Breast epithelium (tissue), 4 donors: ENCODE measurements at places on chromosomes 5 and 9.

DNA sequence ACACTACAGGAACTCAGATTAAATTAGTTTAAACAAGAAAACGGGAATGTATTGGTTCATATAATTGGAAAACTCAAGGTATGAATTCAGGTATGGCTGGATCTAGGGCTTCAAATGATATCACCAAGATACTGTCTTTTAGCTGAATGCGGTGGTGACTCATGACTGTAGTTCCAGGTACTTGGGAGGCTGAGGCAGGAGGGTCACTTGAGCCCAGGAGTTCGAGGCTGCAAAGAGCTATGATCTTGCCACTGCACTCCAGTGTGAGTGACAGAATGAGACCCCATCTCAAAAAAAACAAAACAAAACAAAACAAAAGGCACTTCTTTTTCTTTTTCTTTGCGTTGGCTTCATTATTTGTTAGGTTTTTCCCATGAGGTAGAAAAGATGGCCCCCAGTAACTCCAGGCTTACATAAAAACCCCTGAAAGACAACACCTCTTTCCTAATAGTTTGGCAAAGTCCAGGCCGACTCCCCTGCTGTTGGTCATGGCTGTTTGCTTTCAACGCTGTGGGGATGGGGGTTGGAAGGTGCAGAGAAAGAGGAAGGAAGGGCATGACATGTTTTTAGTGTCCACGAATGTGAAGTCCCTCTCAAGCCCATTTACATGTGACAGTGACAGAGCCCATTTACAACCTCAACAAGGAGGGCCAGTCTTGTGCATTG, 39.8 kb upstream of the CRB2 start:
- DNase-seq = no peak

DNA sequence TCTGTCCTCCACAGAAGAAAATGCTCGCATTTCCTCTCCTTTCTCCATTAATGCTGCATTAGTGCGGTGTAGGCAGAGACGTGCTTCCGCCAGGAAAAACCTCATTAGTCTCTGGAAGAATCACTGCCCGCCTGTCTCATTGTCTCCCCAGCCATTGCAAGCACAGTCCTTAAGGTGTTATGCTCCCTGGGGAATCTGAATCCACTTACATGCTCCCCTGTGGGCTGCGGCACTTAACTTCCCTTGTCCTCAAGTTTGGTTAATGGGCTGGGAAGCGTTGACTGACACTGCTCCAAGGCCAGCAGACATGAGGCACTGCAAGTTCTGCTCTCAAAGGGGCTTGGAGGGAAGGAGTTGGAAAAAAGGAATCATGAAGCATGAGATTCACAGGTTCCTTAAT, 41.6 kb downstream of the TARS1 start:
- no peak for DNase-seq

DNA sequence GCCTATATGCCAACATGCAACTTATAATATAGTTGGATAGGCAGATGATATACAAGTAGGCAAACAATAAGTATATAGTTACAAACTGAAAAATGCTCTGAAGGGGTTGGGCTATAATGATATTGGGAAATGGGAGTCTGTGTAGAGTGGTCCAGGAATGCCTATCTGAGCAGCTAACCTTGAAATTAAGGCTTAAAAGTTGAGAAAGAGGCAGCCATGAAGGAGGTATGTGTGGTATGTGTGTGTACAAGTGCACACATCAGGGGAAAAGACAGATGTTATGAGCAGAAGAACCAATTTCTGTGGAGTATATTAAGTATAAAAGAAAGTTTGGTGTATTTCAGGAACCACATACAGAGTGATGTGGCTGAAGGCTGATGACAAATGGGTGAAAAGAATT, 154.9 kb upstream of the PAPPA start:
- no peak for DNase-seq

- no peak for DNase-seq
Observed at GRCh38 chr5:143635146-143635752, 176.7 kb upstream of the HMHB1 start.

- no peak for DNase-seq
Observed at GRCh38 chr5:110019119-110019518, 329.4 kb downstream of the MAN2A1 start.

GRCh38 chr5:111278858-111279504, 54.8 kb downstream of the CAMK4 start:
- no peak for DNase-seq

- DNase-seq = peak; percentile 55
Observed at GRCh38 chr5:142716963-142717362, 31.1 kb upstream of the FGF1 start.

GRCh38 chr9:105038051-105038450, 110.1 kb upstream of the ABCA1 start:
- no peak for DNase-seq

GRCh38 chr5:623531-623930, 11.4 kb downstream of the CEP72 start:
- DNase-seq = no peak

GRCh38 chr5:101430551-101430950, 527.5 kb upstream of the ST8SIA4 start:
- DNase-seq = no peak

DNA sequence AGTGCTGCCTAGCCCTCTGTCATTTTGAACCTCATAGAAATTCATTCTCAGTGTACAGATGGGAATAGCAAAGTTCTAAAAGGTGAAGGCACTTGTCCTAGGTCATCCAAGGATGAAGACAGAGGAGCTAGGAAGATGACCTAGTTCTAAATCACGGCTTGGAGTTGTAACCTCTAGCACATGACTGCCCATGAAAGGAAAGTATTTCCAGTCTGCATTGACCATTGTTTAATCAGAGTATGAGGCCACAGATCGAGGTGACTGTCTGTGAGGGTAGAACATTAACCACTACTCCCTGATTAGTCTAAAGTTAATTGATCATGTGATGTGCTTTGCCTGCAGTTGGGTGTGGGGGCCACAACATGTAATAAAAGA, 674 bp upstream of the TNFSF15 start:
- DNase-seq = no peak

DNA sequence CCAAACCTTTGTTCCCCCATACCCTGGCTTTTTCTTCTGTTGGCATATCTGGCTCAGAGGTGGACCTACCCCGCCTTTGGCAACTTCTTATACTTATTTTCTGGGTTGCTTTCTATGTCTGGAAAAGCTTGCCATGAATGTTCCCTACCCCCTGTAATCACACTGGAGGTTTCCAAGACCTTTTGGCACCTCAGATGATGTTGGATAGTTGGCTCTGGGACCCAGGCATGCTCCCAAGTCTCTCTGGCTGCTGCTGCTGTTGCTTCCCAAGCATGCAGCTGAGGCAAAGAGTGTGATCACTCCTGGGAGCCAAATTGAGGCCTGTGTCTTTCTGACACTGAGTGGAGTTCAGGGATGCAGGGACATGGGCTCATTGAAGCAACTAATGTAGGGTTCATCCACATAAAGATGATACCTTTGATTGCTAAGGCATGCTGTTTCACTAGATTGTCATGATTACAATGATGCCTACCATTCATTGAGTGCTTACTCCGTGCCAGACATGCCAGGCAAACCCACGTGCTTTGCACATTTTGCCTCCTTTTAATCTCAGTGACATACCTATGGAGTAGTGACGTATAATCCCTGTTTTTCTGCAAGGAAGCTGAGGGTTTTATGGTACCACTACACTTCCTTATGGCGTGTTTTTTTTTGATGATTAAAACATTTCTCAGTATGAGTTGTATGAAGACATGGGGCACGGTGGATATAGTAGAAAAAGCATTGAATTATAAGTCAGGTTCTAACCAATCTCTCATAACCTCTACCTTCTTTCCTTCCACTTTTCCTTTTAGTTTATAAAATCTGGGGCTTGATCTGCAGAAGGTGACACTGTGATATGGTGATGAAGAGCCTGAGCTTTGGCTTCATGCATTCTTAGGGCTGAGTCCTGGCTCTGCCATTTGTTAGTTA, 73.1 kb downstream of the ARHGAP26 start:
- no peak for DNase-seq

DNA sequence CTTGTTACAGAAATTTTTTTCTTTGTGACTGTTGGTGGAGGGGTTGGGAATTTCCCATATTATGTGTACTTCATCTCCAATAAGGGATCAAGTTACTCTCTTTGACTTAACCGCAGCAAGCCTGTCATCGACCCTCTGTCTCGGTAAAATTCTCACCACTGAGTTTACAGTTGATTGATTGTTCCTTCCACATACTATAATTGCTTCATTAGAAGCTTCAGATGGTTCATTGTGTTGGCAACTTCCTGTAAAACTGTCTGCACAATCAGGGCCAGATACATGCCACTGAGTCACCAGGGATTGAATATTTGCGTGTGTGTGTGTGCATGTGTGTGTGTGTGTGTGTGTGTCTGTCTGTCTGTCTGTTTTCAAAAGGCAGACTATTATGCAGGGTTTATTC, 176.6 kb downstream of the ZNF462 start:
- DNase-seq = no peak

GRCh38 chr5:166165596-166165995, 2125.8 kb upstream of the WWC1 start:
- DNase-seq = no peak

DNA sequence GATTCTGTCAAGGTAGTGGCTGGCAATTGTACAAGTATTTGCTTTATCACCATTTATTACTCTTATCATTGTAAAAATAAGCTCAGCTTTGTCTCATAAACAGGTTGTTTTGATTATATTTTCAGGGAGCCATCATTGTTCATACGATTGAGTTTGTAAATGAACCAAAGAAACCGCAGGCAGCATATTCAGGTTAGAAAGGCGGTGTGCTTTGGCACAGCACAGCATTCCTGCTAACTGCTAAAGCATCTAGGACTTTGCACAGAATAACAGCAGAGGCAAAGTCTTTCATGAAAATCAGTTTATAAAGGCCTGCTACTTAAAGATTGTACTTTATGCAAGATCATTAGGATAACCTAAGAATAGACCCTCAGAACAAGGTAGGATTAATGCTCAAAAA, 281.5 kb upstream of the SLC24A2 start:
- DNase-seq = no peak

- DNase-seq = no peak
Observed at GRCh38 chr9:19700699-19701098, 88.1 kb downstream of the SLC24A2 start.

DNA sequence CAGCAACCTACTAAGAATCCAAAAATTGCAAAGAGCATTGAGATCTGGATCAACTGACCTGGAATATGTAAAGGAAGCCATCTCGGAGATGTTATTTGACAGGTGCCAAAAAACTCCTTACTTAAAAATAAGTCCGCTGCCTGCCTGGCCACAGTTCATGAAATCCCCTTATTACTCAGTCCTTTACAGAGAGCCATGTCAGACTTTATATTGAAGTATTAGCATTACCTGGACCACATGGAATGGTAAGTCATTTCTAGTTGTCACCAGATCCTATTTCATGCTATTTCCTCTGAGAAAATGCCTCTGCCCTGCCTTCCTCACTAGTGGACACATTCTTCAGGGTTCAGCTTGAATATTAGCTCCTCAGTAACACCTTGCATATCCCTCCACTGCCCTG, 115.7 kb downstream of the DEPDC1B start:
- no peak for DNase-seq
